ENCODE measurements at places on chromosomes 3 and 15.

DNA sequence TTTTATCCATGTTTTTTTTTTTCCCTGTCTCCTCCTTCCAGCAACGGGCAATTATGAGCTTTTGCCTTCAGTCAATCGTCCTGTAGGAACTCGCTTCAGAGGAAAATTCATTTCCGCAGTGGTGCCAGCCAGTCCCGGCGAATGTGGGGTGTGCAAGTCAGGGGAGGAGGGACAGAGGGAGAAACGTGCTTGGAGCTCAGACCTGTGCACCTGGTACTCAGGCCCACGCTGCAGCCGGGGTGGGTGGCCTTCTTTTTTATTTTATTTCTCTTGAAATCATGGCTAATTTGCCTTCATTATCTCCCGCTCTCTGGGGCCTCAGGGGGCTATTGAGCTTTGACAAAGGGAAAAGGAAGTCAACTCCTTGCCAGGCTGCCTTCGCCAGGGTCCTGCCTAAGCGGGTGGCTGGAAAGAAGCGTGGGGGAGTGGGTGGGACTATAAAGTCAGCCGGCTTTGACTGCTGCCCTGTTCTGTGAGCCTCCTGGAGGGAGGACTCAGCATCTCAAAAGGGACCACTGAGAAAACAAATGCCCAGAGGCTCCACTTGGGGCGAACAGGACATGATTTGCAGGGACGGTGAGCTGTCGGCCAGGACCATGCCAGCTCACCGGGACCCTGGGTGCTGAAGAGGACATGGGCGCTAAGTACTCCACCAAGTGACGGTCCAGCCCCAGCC is 5.5 kb downstream of the GRIP2 start:
- no peak for ATAC-seq

GRCh38 chr3:178443634-178444033 is 92.6 kb upstream of the KCNMB2 start:
- ATAC-seq = no peak

DNA sequence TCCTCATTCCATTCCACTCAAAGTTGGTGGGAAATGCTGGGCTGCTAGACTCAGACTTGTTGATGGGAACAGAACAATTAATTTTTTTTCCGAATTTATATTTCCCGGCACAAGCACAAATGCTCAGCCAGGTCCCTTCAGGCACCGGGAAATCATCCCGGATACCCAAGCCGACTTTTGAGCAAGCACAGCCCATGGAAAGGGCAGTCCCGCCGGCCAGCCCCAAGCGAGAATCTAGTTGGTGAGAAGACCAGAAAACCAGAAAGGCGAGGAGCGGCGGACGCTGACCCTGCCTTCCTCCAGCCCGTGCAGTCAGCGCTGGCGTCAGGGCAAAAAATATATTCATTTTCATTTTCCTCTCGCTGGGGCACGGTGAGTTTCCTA is 763 bp upstream of the ZIC4 start:
- no peak for ATAC-seq

DNA sequence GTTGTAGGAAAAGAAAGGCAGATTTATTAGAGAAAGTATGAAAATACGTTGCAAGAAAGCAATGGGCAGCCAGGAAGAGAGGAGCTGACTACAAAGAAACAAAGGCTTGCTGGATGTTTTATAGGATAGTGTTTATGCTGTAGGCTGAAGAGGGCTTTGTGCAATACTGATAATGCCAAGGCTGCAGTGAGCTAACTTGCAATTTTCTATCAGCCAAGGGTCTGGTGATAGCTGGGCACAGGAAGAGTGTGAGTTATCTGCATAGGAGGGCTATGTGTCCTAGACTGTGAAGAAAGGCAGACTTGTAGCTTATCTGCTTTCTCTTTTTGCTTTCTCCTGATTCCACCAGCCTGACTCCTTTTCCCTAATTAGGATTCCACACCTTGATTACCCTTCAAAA is 51.3 kb upstream of the OSBPL11 start:
- ATAC-seq = no peak

DNA sequence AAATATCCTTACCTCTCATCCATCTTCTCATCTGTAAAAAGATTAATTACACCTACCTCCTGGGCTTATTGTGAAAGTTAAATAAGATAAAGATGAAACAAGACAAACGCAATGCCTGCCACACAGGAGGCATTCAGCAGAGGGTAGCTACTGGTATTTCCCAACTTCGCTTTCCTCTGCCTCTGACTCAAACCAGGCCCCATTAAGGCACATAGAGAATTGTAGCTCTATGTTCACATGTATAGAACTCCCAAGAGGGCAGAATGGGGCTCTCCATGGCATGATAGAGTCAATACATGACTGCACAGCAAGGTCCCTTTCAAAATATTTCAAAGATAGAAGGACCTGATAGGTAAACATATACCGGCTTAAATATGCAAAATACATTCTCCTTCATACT is 1.4 kb downstream of the LYSMD2 start:
- no peak for ATAC-seq

Measured in motor neuron (in vitro differentiated cells).